SHP77 treated with DMSO at 0.1 percent for 48 hours (cell line): ENCODE measurements at places on chromosomes 3 and 15.

GRCh38 chr3:8737823-8738222 lies 4.2 kb downstream of the CAV3 start:
- no peak for DNase-seq

DNA sequence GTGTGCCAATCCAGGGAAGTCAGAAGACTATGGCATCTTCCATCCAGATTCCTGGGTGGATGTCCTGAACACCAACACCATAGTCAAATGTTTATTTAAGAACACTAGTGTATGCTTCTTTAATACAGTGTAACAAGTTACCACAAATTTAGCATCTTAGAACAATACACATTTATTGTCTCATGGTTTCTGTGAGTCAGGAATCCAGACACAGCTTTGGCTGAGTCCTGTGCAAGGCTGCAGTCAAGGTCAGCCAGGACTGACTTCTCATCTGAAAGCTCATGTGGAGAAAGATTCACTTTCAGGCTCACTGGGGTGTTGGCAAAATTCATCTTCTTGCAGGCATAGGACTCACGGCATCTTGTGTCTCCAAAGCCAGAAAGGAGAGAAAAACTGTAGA lies 143.4 kb downstream of the ANXA2 start:
- DNase-seq, result no peak

DNA sequence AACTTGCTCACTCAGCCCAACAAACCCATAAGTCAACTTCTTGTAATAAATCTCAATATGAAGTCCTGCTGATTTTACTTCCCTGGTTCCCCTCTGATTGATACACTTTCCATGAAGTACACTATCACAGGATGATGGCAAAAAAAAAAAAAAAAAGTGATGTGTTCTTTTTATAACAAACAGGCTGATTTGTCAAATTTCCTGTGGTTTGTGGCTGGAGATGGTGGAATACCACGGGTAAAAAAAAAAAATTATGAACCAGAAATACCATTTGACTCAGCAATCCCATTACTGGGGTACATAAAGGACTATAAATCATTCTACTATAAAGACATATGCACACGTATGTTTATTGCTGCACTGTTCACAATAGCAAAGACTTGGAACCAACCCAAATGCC lies 10.7 kb upstream of the SERPINI2 start:
- DNase-seq, result no peak

GRCh38 chr15:60899322-60899966 lies 329.7 kb downstream of the RORA start:
- DNase-seq, result peak; percentile 57

GRCh38 chr15:73344056-73344455 lies 24.7 kb downstream of the HCN4 start:
- no peak for DNase-seq

- no peak for DNase-seq
Measured at GRCh38 chr3:13543253-13543652, 5.7 kb upstream of the FBLN2 start.

- no peak for DNase-seq
Measured at GRCh38 chr3:39435006-39435748, 28.7 kb downstream of the RPSA start.

DNA sequence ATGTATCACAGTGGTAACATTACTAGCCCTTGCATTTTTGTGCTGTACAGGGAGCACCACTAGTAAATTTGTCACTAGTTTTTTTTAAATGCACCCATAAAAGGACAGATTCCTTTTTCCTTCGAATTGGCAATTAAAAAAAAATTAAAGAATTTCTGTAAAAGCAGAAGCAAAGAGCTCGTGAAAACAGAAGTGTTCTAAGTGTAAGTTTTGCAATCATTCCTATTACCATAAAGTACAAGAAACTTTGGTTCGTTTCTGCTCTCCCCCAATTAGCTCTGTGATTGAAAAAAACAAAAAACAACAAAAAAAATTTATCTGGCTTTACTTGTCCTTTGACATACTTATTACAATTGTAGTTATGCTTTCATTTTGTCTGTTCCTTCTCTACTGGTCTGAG lies 5.3 kb downstream of the SERP1 start:
- no peak for DNase-seq

GRCh38 chr15:69725957-69726356 lies 273.3 kb downstream of the RPLP1 start:
- no peak for DNase-seq

- no peak for DNase-seq
Measured at GRCh38 chr3:186283651-186284348, 78.2 kb downstream of the DGKG start.
